ENCODE measurements at places on chromosomes 7 and 10. TPM values are rescaled to one million over a fixed set of nuclear protein-coding genes. Genes with fewer than 3 reads are reported as not detected.

DNA sequence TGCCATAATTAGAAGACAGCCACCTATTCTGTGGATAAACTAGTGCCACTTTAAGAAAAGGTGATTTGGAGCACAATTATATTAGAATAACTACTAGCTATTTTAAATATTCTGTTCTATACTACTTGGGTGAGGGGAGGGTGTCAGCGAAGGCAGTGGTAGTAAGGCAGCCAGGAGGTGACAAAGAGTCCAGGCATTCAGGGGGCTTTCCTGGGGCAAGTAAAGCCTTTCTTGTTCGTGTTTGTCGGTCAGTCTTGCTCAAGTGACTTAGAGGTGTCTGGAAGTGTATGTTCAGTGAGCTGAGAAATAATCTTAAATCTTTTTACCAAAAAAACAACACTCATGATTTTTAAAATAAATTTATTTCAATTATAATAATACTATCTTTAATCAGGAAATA, 34.4 kb downstream of the ADD3 start:
- DNase-seq: no peak

GIMAP1 gene
- not detected for polyA plus RNA-seq

DNA sequence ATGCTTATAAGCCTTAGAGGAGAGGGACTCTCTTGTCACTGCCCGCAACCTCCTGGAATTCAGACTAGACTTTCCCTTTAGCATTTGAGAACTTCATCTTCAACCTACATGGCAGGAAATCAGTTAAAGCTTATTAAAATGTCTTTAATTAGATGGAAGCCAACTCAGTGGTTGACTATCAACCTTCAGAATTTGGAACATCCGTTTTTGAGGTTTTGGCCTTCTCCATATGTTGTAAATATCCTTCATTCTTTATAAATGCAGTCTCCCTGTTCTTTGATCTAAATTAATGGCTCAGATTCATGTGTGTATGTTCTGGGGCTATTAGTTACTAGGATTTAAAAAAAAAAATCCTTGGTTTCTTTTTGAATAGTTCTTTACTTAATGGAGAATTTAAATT, 85.0 kb downstream of the ANKRD61 start:
- DNase-seq: no peak

DNA sequence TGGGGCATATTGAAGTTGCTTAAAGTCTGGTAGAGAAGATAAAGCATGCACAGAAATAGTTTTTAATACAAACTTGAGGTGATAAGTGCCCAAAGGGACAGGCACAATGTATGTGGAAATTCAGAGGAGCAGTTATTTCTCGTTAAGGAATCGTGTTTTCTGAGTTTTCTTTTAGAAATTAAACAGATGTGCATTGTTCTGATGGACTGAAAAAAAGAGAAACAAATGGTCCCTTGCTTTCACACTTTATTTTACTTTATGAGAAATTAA, 45.6 kb downstream of the CNNM2 start:
- DNase-seq: no peak

IFIT1 gene
- polyA plus RNA-seq: 2.8 TPM

H2BK1 gene
- not detected for polyA plus RNA-seq

Measured in A549 (cell line).